ENCODE measurements at places on chromosomes 6 and 20. TPM values are rescaled to one million over a fixed set of nuclear protein-coding genes. Genes with fewer than 3 reads are reported as not detected.

The KIF13A gene
- total RNA-seq: 16.6 TPM

The NKX2-4 gene
- not detected for total RNA-seq

The SPATA2 gene
- 11.2 TPM for total RNA-seq

The ZNF165 gene
- total RNA-seq: 0.60 TPM

The PTK7 gene
- total RNA-seq: 51.6 TPM

The UTRN gene
- total RNA-seq: 391 TPM

- DNase-seq: no peak
Measured at GRCh38 chr20:36919715-36920333, 31.7 kb downstream of the SAMHD1 start.

DNA sequence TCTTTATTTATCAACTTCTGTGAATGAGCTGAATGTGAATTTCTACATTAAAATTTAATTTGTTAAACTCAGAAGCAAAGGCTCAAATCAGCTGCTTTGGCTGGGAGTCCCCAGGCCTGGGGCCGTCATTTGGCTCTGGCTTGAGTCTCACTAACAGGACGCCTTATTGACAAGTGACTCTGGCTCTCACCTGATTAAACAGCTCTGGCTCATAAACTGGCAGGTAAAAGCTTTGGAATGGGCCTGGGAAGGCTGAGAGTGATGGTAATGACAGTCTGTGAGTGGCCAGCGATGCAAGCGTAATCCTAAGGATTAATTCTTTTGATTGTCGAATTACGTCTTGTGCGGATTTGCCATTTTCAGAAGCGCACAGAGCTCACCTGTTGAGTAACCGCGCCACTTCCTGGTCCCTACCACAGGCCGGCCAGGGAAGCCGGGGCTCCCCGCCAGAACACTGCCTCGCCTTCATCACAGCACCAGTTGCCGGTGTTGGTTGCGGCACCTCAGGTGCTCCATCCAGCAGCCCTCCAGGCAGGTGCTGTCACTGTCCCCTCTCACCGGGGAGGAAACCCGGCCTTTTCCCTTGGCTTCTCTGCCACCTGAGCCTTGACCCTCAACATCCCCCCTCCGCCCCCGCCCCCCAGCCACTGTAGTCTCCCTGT lies 110.7 kb downstream of the ZDHHC14 start:
- DNase-seq: no peak

DNA sequence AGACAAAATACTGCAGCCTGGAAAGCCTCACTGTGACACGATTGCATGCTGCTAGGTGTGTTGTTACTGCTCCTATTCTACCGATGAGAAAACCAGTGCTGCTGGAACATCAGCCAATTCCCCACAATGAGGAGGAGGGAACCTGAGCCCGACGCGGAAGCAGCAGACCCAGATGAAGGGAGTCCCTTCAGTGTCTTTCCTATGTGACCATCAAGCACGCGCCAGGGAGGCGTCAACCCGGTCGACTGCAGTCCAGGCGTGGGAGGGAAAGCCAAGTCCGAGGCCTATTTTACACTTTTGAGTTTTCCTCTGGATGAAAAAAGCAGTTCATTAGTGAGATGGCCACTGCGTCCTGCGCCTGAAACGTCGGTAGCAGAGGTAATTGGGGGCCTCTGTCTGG lies 63.3 kb downstream of the STK35 start:
- DNase-seq: no peak

DNA sequence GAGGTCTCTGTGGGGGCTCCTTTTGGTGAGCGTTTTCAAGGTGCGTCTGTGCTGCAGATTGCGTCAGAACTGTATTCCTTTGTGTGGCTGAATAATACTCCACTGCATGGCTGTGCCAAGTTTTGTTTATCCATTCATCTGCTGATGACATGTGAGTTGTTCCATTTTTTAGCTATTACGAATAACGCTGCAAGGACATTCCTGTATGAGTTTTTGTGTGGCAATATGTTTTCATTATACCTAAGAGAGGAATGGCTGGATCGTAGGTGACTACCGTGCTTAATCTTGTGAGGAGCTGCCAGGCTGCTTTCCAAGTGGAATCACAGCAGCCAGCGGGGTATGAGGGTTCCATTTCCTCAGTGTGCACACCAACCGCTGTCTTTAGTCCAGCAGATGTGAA lies 1.1 kb upstream of the DACT2 start:
- no peak for DNase-seq

DNA sequence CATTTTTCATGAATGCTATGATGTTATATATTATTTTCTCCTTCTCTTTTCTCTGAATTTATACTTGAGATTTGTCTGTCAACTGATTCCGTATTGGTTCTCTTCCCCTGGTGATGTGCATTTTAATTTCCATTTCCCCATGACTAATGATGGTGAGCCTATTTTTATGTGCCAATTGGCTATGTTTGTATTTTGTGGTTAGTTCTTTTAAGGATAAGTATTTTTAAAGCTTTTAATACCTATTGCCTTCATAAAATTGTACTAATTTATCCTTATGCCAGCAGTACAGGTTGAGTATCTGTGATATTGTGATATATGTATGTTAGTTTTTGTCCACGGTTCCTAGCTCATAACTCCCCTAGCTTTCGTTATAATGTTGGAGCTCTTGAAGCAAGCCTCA lies 2.8 kb downstream of the POLH start:
- no peak for DNase-seq

DNA sequence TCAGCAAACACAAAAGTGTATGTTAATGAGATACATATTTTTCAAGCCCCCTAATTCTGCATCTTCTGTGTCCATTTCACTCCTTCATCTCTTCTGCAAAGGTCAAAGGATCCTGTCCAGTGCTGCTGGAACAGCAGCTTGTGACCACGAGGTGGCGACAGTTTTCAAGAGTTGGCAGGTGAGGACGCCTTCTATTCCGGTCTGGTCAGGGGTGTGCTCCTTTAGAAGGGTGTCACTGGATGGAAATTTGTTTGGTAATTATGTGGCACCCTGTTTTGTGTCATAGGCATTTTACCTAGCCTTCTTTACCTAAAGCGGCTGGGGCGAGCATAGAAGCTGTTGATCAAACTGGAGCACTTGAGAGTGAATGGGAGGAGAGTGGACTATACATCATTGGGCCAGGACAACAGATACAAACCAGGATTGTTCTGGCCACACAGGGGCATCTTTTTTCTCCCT lies 32.9 kb upstream of the ERVFRD-1 start:
- peak; percentile 90 for DNase-seq

DNA sequence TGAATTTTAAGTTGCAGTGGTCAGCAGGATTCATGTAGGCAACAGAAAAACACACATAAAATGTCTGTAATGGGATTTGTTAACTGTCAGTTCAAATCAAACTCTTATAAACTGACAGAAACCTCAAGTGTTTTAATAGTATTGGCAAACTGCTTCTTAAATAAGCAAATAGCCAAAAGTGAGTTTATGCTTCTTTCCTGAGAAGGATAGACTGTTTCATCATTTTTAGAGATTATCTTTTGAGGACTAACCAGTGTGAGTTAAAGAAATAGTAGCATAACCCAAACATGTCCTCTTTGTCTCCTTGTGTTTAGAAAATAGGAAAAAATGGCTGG lies 68.0 kb downstream of the AIG1 start:
- no peak for DNase-seq

- DNase-seq: peak; percentile 54
Measured at GRCh38 chr20:61733891-61734732, 331.6 kb downstream of the TAF4 start.

DNA sequence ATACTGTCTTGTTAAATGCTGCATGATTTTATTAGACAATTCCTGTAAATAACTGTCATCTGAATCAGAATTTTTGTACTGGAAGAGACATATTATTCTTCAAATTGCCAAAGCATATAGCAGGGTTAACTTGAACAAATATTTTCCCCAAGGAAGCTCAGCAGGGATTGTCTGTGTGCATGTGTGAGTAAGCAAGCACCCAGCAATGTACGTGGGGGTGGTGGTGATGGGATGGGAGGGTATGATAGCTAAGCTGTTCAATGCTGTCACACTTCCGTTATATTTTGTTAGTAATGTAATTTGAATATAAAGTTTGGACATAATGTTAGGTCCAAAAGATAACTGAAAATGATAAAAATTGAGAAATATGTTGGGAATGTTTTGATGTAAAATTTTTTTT lies 118.1 kb downstream of the MYB start:
- DNase-seq: no peak

GRCh38 chr20:62381202-62381797 lies 5.6 kb upstream of the RPS21 start:
- DNase-seq: no peak

DNA sequence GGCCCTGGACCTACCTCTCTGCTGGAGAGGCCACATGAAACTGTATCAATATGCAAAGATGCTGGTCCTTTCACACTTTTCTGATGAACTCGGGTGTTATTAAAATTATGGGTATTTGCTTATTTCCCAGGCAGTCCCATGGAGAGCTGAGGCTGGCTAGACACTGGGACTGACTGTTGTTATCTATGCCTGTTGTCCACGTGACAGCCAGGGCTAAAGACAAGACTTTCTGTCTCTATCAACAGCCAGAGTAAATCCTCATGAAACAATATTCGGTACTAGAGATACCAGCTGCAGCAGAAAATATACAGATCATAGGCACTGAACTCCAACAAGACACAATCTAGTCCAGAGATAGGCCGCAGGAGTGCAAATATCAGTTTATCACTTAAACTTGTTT lies 236.4 kb downstream of the FOXA2 start:
- DNase-seq: no peak

GRCh38 chr6:6880745-6881437 lies 226.9 kb upstream of the RREB1 start:
- no peak for DNase-seq

DNA sequence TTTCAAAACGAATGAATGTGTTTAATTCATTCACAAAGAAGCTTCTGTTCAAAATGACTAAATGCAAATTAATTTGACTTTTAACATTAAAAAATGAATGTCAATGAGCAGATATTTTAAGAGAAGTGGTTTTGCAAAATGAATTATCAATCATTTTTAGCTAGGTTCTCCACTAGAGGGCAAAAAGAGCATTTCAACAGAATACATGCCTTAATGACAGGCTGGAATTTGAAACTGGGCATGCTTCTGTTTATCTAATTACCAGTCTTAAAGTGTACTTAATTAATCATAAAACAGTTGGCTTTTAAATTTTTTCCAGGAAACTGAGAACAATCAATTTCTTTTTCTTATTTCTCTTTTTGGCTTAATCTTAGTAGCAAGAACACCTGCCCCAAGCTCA lies 63.8 kb upstream of the TINAG start:
- no peak for DNase-seq

GRCh38 chr6:91166271-91167046 lies 579.6 kb upstream of the MAP3K7 start:
- DNase-seq: no peak

DNA sequence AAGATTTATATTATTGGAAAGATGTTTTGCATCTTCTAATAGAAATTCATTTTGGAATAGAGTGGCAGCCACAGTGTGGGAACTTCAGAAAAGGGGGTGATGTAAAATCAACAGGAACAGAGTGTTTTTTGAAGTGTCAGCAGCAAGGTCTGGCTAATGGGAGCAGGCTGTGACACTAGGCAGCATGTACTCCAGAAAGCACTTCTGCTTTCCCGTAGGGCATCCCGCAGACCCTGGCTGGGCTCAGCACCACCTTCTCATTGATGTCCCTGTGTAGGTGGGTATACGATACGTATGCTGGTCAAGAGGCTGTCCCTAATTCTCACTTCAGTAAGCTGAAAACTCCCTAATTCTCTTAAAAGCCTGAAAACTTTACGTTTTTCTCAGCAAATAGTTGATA lies 74.7 kb downstream of the EYA4 start:
- DNase-seq: no peak
